ENCODE measurements at places on chromosomes 12 and 14.

GRCh38 chr12:22360774-22361173 lies 26.3 kb upstream of the ST8SIA1 start:
- no peak for DNase-seq

GRCh38 chr14:97592341-97592980 lies 795.3 kb downstream of the VRK1 start:
- DNase-seq, result no peak

- no peak for DNase-seq
Measured at GRCh38 chr12:110266980-110267620, 13.9 kb upstream of the ATP2A2 start.

GRCh38 chr14:62027958-62028357 lies 265.7 kb downstream of the SNAPC1 start:
- no peak for DNase-seq

DNA sequence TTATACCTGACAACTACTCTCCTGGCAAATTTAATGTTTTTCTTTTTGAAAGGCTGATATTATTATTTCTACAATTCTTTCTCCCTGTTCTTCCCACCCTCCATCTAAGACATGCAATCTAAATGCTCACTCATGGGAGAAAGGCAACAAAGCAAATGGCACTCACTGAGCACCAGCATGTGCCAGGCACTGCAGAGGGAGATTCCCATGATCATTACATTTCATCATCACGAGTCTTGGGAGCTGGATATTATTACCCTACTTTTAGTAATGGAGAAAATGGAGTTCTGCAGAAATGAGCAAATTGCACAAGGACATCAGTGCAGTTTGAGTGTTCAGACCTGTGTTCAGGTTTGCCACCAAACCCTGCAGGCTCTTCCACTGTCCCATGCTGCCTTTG lies 27.9 kb downstream of the PPM1H start:
- DNase-seq, result no peak

- DNase-seq, result no peak
Measured at GRCh38 chr14:22560662-22561365, 28.2 kb downstream of the DAD1 start.

DNA sequence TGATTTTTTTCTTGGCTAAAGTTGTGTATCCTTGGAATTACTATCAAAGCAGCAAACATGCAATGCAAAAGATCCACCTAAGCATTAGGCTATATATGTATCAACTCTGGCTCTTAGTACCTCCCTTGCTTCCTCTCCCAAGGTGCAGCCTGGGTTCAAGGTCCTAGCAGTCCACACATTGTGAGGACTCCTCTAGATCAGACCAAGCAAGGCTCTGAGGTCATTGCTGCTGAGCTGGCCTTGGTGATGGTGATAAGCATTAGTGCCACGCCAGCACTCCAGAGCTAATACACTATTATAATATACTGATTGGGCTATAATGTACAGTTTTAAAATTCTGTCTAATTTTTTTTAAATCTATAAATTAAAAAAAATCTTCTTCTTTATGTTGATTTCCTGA lies 196.9 kb upstream of the BTG1 start:
- DNase-seq, result no peak
